ENCODE measurements at places on chromosomes 3 and 15.

GRCh38 chr3:160475884-160476283 lies 26.3 kb upstream of the TRIM59 start:
- DNase-seq = no peak

GRCh38 chr3:187040516-187041361 lies 98.6 kb downstream of the RPL39L start:
- DNase-seq = no peak

DNA sequence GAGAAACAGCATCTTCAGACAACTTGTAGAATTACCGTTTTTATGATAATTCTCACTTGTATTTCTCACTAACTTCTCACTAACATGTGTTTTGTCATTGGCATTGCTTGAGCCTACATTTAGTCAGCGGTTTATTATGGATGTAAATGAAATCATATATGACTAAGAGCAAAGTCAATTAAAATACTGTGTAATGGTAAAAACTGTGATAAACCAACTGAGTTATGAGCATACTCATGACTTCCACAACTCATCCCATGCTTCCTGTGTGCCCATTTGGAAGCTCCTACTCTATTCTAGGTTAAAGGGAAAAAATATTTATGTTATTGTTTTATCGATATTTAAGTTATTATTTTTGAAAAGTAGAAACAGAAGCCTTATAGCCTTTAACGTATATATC lies 12.8 kb downstream of the PXK start:
- DNase-seq = no peak

DNA sequence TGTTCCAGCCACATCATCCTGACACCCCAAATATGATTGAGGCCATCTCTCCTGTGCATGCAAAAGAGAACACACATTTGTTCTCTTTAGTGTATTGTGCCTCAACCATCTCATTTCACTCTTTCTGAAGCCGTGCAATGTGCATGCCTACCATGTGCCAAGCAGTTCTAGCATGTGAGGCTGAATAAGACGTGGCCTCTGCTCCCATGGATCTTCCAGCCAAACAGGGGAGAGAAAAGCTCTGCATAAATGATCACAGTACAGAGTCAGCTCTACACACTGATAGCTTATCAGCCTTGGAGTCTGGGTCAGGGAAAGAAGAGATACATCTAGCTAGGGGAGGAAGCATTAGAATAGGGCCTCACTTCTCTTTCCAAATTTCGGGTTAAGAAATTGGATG lies 48.2 kb upstream of the ATG7 start:
- DNase-seq = no peak

- DNase-seq = no peak
These were observed 4.3 kb downstream of the TMOD3 start for GRCh38 chr15:51833772-51834171.

DNA sequence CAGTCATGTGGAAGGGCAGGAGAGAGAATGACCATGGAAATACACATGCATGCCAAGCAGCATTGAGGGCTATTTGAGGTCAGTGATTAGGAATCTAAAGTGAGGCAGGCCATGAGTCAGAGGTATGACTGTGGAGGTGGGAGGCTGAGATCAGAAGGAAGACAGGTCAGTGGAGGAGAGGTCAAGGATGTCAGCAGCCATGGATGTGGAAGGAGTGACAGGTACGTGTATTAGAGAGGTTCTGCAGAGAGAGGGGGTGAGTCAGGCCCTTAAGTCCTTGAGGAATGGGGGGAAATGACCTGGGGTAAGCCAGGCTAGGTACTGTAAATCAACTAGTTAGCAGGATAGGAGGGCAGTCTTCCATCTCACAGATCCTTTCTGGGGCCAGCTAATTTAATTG lies 166.6 kb downstream of the ANO10 start:
- DNase-seq = no peak

GRCh38 chr3:29754346-29754745 lies 473.5 kb downstream of the RBMS3 start:
- no peak for DNase-seq

GRCh38 chr15:91586560-91586959 lies 266.9 kb upstream of the SLCO3A1 start:
- DNase-seq = no peak

- no peak for DNase-seq
These were observed 61.1 kb downstream of the DUT start for GRCh38 chr15:48392356-48392755.

DNA sequence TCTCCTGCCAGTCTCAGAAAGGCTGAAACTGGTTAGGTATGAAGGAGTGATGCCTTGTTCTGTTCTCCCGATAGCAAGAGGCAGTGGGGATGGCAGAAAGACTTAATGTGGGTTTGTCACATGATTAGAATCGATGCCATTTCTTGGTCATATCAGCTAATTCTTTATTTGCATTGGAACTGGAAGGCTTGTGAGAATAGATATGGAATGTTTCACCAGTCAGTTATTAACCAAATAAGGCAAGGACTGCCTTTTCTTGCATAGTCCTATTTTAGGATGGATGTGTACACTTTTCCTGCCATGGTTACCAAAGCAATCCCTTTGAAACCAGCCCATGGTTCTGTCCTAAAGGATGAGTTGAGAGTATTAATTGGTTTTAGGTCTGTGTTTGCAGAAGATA lies 33.7 kb downstream of the FILIP1L start:
- no peak for DNase-seq

DNA sequence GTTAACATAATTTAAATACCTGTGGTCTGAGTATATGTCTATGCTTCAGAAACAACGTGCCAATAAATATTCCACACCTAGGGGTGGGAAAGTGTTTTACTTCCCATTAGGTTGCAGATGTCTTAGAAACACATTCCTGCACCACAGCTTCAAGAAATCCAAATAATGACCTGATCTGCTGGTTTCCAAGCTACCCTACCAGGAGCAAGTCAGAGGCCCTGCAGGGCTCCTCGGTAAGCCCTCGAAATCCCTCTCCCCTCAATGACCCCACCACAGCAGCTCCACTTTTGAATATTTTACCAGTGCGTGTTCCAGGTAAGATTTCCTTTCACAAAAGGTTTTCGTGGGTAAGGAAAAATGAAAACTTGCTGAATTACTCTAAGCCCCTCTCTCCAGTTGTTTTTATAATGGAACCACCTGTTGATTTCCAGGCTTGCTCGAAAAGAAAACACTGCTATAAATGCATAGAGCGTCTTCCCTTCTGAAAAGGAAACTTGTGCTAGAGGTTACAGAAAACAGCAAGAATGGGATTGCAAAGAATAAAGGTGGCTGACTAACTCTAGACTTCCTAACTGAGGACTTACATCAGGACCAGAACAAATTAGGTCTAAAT lies 12.6 kb downstream of the IL12A start:
- no peak for DNase-seq

GRCh38 chr3:184145111-184145524 lies 10.0 kb downstream of the EIF2B5 start:
- DNase-seq = no peak

- no peak for DNase-seq
These were observed at the start of gene MAN2A2 for GRCh38 chr15:90902840-90903732. MAN2A2 (plus strand) TSS chr15:90903302; CDS start chr15:90904208, 906 bp downstream.

GRCh38 chr15:67422296-67422695 lies 98.6 kb upstream of the C15orf61 start:
- DNase-seq = no peak

- no peak for DNase-seq
These were observed 140.7 kb upstream of the PLXND1 start for GRCh38 chr3:129747136-129747535.

DNA sequence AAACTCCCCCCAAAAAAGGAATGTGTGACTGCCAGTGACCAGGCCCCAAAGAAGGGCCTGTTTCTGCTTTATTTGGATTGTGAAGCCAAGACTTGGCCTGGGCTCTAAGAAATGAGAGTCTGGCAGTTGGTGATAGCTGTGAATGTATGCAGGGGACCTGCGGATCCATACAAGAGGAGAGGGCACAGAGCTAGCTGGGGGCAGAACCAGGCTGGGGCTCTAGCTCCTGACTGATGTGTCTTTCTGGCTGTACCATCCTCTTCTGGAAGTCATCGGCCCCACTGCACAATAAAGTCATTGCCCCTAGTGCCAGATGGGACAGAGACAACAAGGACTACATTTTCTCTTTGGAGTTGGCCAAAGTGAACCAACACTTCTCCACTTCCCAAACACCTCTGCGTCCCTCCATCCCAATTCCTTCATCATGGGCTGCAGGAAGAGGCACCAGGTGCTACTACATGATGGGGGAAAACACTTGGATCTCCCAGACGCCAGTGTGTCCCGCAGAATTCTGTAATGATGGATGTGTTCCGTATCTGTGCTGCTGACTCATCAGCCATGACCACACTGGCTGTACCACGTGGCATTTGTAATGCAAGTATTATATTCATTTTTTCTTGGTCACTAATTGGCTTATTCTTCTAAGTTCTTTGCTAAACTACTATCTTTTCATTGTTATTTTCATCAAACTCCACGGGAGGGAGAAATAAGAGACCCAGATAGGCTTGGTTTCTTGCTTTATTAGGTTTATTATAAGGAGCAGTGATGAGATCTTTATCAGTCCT lies 1.7 kb upstream of the PLA2G4F start:
- DNase-seq = no peak

DNA sequence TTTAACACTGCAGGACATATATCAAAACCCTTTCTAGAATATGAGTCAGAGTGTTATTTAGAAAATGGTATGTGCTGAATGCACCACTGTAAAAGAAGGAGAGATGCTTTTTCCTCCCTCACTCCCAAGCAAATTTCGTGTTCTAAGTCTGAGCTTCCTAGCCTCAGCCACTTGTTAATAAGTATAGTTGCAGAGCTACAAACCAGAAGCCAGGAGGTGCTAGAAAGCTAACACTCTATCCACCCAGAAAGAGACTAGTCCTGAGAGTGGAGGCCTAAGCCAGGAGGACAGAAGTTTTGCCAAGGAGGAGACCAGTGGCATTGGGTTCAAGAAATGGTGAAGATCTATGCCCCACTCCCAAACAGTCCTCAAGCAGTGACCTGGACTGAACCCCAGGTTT lies 40.5 kb upstream of the GYG1 start:
- DNase-seq = no peak

GRCh38 chr3:56164436-56164835 lies 303.8 kb downstream of the ERC2 start:
- DNase-seq = no peak

- DNase-seq = no peak
These were observed 535.1 kb downstream of the NLGN1 start for GRCh38 chr3:173932624-173933023.

DNA sequence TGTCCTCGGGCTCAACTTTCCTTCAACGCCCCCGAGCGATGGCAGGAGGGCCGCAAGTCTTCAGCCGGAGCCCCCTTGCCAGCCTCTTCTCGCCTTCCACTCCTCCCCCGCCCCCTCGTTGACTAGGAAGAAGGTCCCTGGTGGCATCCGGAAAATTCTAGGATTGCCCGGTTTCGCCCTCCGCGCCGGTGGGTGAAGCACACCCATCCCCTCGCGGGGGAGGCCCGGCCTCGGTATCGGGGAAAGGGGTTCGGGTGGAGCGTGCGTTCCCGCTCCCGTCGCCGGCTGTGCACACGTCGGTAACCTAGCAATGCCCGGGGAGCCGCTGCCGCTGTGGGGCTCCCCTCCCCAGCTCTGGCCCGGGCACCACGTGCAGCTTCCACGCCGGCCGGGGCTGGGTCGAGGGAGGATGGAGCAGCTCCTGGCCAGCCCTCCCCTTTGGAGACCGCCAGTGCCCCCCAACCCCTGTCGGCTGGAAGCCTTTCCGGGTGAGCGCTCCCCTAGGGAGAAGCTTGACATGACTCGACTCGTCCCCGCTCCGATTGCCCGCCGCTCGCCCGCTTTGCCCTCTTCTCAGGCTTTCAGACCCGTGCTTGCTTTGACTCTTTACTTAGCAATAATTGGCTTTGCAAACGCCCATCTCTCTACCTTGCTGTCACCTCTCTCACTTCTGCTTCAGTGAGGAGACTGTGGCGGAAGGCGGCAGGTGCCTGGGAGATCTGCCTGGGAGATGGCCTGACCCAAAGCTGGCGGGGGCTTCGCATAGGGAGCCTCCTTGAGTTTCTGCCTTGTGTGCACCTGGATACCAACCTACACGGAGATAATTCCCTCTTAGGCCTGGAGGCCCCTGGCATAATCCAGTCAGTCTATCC lies 1.3 kb downstream of the CACNA1D start:
- no peak for DNase-seq

- no peak for DNase-seq
These were observed 25.0 kb upstream of the PLA2G4D start for GRCh38 chr15:42119446-42119760.

GRCh38 chr15:49103002-49103401 lies 52.4 kb downstream of the COPS2 start:
- no peak for DNase-seq

GRCh38 chr3:125139386-125139785 lies 73.2 kb downstream of the SLC12A8 start:
- DNase-seq = no peak

DNA sequence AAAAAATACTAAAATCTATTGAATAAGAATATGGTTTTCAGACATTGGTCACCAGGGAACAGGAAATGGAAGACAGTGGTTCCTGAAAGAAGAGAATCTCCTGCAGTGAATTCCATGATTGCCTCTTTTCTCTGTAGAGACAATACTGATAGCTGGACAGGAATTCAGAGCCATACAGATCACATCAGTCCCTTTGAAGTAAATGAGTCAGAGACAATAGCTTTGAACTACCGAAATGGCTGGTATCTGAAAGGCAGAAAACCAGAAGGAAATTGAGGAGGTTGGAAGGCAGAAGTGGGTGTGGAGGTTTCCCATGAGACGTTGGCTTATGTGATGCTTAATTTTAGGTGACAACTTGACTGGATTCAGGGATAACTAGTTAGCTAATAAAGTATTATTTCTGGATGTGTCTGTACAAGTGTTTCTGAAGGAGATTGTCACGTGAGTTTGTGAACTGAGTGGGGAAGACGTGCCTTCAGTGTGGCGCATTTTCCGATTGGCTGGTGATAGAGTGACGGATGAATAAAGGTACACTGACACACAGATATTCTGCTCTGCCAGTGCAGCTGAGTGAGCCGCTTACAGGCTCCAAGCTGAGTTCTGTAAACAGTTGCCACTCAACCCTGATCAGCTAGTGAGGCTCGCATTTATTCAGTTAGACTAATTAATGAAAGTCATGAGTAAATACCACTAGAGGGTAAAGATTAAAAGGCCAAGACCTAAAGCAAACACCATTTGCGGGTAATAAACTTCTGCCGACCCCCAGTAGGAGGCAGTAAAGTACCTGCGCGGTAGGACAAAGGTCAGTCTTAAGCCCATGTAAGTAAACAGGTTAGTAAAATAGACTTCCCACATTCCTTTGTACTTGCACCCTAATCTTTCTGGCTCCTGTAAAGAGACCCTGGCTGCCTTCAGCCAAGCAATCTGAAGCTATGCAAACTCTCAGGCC lies 1298.6 kb downstream of the SI start:
- DNase-seq = no peak

- no peak for DNase-seq
These were observed 29.1 kb downstream of the HDAC11 start for GRCh38 chr3:13509059-13509815.
